Stimulated activated CD8-positive, alpha-beta memory T cell treated with anti-CD3 and anti-CD28 coated beads, Interleukin-4, amount 100 ng/mL, for 1 hour (primary cell): ENCODE measurements at places on chromosomes 13 and 19.

- DNase-seq = no peak
These were observed 44.3 kb upstream of the SLC15A1 start for GRCh38 chr13:98796798-98797197.

DNA sequence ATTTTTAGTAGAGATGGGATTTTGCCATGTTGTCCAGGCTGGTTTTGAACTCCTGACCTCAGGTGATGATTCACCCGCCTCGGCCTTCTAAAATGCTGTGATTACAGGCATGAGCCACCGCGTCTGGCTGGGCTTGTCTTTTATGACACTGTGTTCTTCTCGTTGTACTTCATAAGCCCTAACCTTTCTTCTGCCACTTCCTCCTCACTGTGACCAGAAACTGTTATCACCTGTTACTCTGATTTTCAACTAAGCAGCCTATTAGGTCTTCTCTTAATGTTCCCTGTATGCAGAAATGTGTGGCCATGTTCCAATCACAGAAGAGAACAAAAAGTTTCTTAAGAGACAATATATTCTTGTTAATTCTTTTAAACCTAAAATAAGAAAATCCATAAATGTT lies 16.4 kb downstream of the ZNF790 start:
- no peak for DNase-seq

DNA sequence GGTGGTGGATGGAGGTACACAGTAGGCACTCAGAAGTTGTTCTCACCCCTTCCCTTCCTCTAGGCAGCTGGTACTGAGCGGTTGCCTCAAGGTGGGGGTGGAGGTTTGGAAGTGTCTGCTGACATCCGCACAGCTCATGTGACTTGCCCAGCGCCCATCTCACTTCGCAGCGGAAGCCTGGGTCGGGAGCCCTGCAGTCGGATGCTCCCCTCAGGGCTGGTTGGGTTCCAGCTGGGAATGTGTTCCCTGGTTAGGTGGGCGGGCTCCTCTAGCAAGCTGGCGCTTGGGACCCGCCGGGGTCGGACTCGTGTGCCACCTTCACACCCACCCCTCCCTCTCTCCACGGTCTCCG lies 10.2 kb downstream of the PPP1R37 start:
- no peak for DNase-seq

GRCh38 chr13:37443538-37443937 lies 155.0 kb downstream of the POSTN start:
- no peak for DNase-seq

DNA sequence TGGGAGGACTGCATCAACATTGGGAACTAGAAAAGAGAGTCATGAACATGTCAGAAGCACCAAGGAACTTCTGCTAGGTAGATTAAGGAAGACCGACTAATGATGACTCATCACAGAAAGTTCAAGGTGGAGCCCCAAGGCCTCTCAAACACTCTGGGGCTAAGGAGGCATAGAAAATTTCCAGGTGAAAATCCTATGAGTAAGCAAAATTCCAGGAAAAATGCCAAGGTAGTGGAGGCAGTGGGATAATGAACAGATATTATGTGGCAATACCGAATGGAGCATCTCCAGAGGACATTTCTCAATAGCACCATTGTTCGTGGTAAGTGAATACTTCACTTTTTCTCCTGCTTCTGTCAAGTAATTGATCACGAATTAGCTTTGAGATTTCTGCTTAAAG lies 336.5 kb downstream of the MZT1 start:
- DNase-seq = no peak

GRCh38 chr13:41284512-41285288 lies 21.3 kb upstream of the MTRF1 start:
- DNase-seq = no peak

GRCh38 chr19:584240-585001 lies 5.3 kb upstream of the HCN2 start:
- no peak for DNase-seq
